ENCODE measurements at places on chromosomes 4 and X.

GRCh38 chr4:142544039-142544438 is 302.1 kb downstream of the INPP4B start:
- no peak for DNase-seq

GRCh38 chr4:26152056-26152455 is 168.8 kb upstream of the RBPJ start:
- DNase-seq: no peak

DNA sequence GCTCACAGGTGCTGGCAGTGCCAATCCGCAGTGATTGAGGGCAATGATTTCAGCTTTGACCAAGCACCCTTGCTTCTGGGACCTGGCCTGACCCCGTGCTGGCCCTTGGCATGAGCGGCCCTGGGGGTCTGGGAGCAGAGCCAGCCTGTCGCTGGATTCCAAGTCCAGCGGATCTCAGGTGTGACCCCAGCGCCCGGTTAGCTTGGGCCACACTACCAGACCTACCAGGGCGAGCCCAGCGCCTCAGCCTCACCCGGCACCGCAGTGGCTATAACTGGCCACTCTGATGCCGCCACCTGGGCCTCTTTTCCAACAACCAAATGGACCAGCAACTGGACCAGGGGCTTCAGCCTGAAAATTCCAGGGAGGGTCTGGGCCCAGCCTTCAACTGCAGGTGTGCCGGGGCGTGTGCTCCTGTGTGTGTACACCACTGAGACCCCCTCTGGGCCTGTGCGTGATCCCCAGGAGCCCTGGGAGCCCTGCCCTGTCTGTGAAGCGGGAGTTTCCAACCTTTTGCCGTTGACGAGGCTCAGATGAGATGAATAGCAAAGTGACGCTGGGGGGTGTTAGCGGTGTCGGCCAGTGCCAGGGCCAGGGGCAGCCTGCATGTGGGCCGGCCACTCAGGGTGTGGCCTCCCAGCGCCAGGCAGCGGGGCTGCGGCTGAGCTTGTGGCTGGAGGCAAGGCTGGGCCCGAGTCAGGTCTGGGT is 658 bp downstream of the SH3TC1 start:
- peak; percentile 67 for DNase-seq

GRCh38 chr4:174613979-174614378 is 91.7 kb upstream of the HPGD start:
- DNase-seq: no peak

DNA sequence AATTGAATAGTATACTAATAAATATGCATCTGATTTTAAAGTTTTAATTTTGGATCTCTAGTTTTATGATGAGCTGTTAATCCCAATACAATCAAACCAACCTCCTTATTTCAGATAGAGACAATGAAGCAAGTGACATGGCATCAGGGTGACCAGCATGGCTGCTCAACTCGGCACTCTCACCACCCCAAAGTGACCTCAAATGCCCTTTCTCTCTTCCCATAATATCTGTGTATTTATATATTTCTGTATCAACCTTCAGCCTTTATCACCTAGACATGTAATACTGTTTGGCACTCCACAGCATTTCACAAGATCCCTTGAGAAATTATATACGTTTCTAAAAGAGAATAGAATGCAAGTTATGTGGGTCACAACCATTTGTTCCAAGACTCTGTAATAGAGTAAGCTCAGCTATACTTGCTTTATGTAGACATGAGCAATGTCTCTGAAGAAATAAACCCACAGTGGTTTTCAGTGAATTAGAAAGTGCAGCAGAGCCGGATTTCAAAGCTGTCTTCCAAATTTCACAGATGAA is 1623.2 kb upstream of the PABPC4L start:
- no peak for DNase-seq

DNA sequence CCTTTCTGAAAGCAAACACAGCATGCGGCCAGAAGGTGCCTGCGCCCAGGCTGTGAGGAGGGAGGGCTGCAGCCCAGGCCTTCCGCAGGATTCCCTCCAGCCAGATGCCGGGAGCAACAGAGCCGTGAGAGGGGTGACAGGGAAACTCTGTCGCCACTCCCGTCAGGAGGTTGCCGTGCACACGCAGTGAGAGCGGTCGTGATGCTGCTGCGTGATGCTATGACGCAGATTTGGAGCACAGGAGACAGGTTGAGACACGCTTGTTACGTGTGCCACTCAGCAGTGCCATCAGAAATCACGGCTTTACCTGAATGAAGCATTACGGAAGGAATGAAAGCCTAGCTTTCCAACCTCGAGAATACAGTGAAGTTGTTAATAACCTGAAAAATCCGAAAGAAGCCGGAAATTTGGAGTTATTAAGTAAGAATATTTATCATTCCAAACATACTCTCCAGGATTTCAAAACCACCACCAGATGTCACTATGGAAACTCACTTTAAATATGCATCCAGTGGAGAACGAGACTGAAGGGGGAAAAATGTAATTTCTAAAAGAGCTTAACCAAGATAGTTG is 54.4 kb downstream of the FAT1 start:
- DNase-seq: no peak

DNA sequence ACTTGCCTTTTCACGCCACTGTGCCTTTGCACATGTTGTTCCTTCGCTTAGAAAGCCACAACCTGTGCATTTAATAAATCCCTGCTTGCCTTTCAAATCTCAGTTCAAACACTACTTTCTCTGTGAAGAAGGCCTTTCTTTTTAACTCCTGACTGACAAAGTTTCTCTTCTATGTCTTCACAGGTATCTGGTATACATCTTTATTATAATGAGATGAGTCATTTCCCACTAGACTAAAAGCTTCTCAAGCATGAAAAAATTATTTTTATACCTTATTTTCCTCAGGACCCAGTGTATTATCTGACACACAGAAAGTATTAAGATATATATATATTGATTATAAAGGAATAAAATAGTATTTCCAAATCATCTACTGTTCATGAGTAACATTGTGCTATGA is 189.9 kb downstream of the TBCK start:
- DNase-seq: no peak

Data from HuH-7.5 (cell line).